Germinal center (tissue), 1 donor: ENCODE measurements at places on chromosomes 12 and 14.

DNA sequence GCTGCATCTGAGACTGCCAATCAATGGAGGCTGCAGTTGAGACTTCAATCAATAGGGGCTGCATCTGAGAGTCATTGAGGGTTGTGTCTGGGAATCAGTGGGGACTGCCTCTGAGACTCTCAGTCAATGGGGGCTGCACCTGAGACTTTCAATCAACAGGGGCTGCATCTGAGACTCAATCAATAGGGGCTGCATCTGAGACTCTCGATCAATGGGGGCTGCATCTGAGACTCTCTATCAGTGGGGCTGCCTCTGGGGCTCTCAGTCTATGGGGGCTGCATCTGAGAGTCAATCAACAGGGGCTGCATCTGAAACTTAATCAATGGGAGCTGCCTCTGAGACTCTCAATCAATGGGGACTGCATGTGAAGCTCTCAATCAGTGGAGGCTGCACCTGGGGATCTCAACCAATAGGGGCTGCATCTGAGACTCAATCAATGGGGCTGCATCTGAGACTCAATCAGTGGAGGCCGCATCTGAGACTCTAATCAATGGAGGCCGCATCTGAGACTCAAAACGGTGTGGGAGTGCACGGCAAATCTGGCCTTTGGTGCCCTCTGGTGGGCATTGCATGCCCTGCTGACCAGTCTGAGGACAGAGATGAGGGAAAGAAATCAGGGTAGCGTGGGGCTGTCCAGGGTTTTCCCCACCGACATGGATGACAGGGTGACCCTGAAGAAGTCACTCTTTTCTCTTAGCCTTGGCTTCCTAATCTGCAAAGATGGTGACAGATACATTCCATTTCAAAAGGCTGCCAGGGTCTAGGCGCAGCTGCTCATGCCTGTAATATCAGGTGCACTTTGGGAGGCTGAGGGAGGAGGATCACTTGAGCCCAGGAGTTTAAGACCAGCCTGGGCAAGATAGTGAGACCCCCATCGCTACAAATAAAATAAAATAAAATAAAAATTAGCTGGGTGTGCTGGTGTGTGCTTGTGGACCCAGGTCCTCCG lies 41.3 kb upstream of the EIF5 start:
- peak; percentile 77 for DNase-seq

GRCh38 chr12:54376596-54376995 lies 7.9 kb downstream of the ZNF385A start:
- no peak for DNase-seq

- DNase-seq: no peak
Measured at GRCh38 chr14:96037891-96038557, 1.1 kb upstream of the C14orf132 start.

GRCh38 chr14:106691601-106692291 lies 1165.4 kb downstream of the TMEM121 start:
- DNase-seq: peak; percentile 79

GRCh38 chr12:48995086-48995879 lies 3.9 kb downstream of the DDN start:
- DNase-seq: peak; percentile 86

- no peak for DNase-seq
Measured at GRCh38 chr14:86203843-86204242, 673.9 kb downstream of the FLRT2 start.
